SHP77 (cell line): ENCODE measurements at places on chromosomes 3 and 15.

- no peak for DNase-seq
Observed at GRCh38 chr3:43759297-43759782, 68.6 kb downstream of the ABHD5 start.

- peak; percentile 67 for DNase-seq
Observed at GRCh38 chr3:31300456-31301443, 232.0 kb upstream of the STT3B start.

DNA sequence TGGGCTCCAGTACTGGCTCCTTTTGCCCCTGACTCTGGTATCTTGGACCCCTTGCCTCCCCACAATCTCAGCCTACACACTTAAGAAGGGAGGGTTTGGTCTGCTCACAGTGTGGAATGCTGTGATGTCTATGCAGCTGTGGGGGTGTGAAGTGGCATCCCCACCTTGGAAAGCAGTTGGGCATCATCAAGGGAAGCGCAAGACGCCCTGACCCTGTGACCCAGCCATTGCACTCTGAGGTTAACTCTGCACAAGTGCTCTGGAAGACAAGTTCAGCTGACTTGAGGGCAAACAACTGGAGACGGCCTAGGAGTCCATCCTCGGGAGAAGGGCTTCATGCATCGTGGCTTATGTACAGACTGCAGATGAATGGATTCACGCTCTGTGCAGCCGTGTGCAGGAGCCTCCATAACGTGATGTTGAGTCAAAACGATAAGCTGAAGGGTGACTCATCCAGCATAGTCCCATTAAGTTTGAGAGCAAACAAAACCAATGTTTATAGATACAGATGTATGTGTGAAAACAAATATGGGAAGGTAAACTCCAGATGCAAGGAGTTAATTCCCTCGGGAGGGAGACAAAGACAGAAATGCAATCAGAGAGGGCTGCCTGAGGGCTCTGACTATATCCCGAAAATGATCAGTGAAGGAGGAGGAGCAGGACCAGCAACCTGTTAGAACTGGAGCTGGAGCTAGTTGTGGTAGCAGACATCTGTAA is 86.8 kb downstream of the LSM3 start:
- DNase-seq: peak; percentile 58

- DNase-seq: no peak
Observed at GRCh38 chr3:173863551-173863950, 466.0 kb downstream of the NLGN1 start.

DNA sequence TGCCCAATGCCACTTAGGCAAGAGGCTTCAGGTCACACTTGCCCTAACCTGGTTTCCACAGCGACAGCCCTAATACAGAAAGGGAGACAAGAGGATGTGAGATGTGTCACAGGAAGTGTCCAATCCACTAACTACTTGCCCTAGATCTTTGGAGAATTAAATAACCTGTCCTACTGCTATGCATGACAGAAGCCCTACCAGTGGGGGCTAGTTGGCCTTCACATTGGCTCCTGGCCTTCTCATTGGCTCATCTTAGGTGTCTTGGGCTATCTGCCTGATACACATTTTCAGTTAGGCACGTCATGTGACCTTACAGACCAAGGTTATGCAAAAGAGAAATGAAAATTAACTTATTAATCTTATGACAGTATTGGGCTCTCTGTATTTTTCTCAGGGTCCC is 449.9 kb downstream of the FHIT start:
- DNase-seq: no peak
